ENCODE measurements at places on chromosomes 13 and 19. TPM values are rescaled to one million over a fixed set of nuclear protein-coding genes. Genes with fewer than 3 reads are reported as not detected.

The CGB3 gene
- total RNA-seq, result not detected

- no peak for DNase-seq
These were observed 63.9 kb upstream of the DOCK9 start for GRCh38 chr13:99041788-99042187.

The ZNF491 gene
- total RNA-seq, result 1.9 TPM

- no peak for DNase-seq
These were observed 8.1 kb downstream of the VSTM2B start for GRCh38 chr19:29533578-29534544.

DNA sequence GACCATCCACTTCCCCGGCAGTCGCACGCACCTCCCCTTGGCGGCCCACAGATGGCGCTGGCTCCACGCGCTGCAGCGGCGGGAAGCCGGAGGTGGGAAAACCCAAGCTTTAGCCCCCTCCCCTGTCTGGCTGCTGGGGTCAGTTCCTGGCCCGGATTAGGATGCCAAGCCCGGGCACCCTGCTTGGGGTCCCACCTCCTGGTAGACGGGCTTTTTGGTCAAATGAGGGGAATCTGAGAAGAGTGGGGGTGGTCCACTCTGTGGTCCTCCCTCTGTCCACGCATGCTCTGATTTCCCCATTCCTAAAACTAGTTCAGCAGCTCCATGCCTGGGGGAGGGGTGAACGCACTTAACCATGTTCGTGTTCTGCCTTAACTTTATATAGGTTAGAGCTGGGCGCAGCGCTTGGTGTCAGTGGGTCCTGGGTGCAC, 8.1 kb upstream of the ADGRE2 start:
- DNase-seq, result peak; percentile 41
